ENCODE measurements at places on chromosomes 2 and 18.

DNA sequence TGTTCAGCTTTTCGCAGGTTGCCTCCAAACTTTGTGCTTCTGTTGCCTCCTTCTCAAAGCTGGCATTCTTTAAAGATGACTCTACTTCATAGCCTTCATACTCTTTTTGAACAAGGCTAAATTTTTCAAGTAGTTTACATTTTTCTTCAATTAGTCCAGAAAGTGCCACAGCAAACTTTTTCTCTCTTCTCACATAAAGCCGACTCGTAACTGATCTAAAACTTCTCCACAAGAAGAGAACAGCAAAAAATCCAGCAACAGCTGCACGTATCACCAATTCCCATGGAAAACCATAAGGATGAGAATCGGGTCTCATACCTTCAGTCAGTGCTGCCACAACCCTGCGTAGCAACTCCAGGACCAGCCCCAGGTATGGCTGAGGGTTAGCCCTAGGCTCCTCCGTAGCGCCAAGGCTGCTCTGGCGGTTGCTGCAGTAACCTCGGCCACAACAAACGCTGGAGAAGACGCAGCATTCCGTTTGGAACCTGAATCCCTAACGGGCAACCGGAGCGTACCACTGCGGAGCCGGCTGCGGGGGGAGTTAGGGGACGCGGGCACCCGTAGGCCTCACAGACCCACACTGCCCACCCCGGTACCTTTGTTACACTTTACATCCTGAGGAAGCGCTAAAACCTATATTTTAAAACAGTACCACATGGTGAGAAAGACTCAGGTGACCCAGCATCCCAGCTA is at the start of gene CTAGE1:
TSS of gene CTAGE1 (minus strand) at position 420 of the 693 bp plus-strand sequence. CDS start at position 316, 104 bp downstream.
- DNase-seq = no peak

DNA sequence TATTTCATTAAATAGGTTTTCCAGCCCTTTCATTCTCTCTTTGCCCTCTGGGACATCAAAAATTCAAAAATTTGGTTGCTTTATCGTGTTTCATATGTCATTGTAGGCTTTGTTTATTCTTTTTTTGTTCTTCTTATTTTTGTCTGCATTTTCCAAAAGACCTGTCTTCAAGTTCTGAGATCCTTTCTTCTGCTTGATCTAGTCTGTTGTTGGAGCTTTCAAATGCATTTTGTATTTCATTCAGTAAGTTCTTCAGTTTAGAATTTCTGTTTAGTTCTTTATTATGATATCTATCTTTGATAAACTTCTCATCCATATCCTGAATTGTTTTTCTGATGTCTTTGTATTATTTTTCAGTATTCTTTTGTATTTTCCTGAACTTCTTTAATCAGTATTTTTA is 123.6 kb downstream of the XRCC5 start:
- DNase-seq = no peak

- no peak for DNase-seq
Measured at GRCh38 chr2:120892271-120892966, 156.8 kb downstream of the GLI2 start.

- DNase-seq = no peak
Measured at GRCh38 chr2:43010438-43011157, 215.8 kb downstream of the ZFP36L2 start.

- DNase-seq = no peak
Measured at GRCh38 chr2:31347750-31348149, 66.8 kb downstream of the XDH start.

- no peak for DNase-seq
Measured at GRCh38 chr2:116988303-116988702, 826.2 kb upstream of the DDX18 start.

GRCh38 chr18:49479381-49480137 is 7.5 kb downstream of the C18orf32 start:
- DNase-seq = no peak

- no peak for DNase-seq
Measured at GRCh38 chr18:44321868-44322590, 358.7 kb upstream of the SETBP1 start.

DNA sequence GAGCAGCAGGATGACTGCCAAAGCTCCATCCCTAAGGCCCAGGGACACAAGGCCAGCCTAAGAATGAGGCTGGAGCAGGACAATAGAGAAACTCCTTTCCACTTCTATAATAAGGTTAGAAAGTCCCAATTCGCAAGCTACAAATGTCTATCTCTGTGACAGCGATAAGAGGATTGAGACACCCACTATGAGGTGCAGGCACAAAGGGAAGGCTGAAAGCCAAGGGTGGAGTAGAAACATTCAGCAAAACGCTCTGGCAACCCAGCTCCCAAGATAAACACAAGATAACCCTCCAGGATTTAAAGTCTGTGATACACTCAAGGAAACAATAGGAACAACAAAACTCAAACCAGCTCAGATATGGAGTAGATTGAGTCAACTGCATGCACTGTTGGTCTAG is 418.0 kb upstream of the UBE2E3 start:
- no peak for DNase-seq

GRCh38 chr2:228063558-228063957 is 117.9 kb downstream of the SPHKAP start:
- no peak for DNase-seq

GRCh38 chr2:139394801-139395200 is 614.6 kb upstream of the NXPH2 start:
- DNase-seq = peak; percentile 81

- DNase-seq = no peak
Measured at GRCh38 chr2:5264361-5264760, 427.8 kb upstream of the SOX11 start.

DNA sequence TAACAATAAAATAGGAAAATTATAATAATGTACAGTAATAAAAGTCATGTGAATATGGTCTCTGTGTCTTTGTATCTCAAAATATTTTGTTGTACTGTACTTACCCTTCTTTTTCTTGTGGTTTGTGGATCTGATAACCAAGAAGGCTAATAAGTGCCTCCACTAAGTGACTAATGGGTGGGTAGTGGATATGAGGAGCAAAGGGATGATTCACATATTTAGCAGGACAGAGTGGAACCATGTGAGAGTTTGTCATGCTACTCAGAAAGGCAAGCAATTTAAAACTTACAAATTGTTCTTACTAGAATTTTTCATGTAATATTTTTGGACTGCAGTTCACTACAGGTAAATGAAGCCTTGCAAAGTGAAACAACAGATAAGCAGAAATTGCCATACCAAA is 1241.2 kb upstream of the CDH2 start:
- DNase-seq = no peak
